A549 treated with Mapracorat at 1 μM for 4 hours (cell line): ENCODE measurements at places on chromosomes 7 and 10. TPM values are rescaled to one million over a fixed set of nuclear protein-coding genes. Genes with fewer than 3 reads are reported as not detected.

Gene FGL2
- not detected in 5 replicates for total RNA-seq

Gene PTF1A
- not detected in 5 replicates for total RNA-seq

Gene MACROH2A2
- total RNA-seq, result 23.0 to 28.5 TPM (median 27.8 TPM) in 5 replicates

Gene CLCN1
- total RNA-seq, result 0.05 to 0.37 TPM in 2 of 5 replicates, not detected in the others

Gene PLXNA4
- total RNA-seq, result 0.66 to 1.3 TPM (median 0.94 TPM) in 5 replicates

Gene KDM7A
- total RNA-seq, result 1.7 to 3.4 TPM (median 2.2 TPM) in 5 replicates

Gene SLC26A5
- not detected in 5 replicates for total RNA-seq

Gene LIPF
- not detected in 5 replicates for total RNA-seq

Gene KIF11
- 30.2 to 37.4 TPM (median 35.0 TPM) in 5 replicates for total RNA-seq

Gene TAS2R4
- total RNA-seq, result 0.07 to 0.16 TPM (median 0.14 TPM) in 5 replicates

Gene NPSR1
- not detected in 5 replicates for total RNA-seq

Gene ANKRD1
- 23.7 to 52.1 TPM (median 40.5 TPM) in 5 replicates for total RNA-seq

Gene HACD1
- total RNA-seq, result 37.7 to 61.6 TPM (median 58.5 TPM) in 5 replicates

Gene RADIL
- 1.6 to 2.8 TPM (median 2.7 TPM) in 5 replicates for total RNA-seq

Gene TRIM74
- total RNA-seq, result 0.21 to 0.90 TPM (median 0.65 TPM) in 5 replicates

Gene CYP3A4
- 0.09 to 0.10 TPM in 2 of 5 replicates, not detected in the others for total RNA-seq

Gene NUTM2E
- total RNA-seq, result 0.08 to 0.33 TPM (median 0.24 TPM) in 5 replicates

Gene ADGRA1
- 0.05 to 0.40 TPM (median 0.14 TPM) in 5 replicates for total RNA-seq
